ENCODE measurements at places on chromosomes 5 and 9.

- DNase-seq = no peak
Measured at GRCh38 chr9:5509573-5509972, 758 bp upstream of the PDCD1LG2 start.

GRCh38 chr9:134065612-134066419 lies 2.0 kb downstream of the BRD3 start:
- no peak for DNase-seq

GRCh38 chr9:82934949-82935348 lies 128.0 kb downstream of the RASEF start:
- no peak for DNase-seq

- no peak for DNase-seq
Measured at GRCh38 chr5:36177715-36178523, 26.0 kb downstream of the SKP2 start.
